SW 1271 (cell line): ENCODE measurements at places on chromosomes 3 and 15.
A peak's percentile ranks its signal among the peaks of the same experiment; 100 is the strongest.

- no peak for DNase-seq
These were observed 24.3 kb downstream of the H1-8 start for GRCh38 chr3:129567176-129567705.

DNA sequence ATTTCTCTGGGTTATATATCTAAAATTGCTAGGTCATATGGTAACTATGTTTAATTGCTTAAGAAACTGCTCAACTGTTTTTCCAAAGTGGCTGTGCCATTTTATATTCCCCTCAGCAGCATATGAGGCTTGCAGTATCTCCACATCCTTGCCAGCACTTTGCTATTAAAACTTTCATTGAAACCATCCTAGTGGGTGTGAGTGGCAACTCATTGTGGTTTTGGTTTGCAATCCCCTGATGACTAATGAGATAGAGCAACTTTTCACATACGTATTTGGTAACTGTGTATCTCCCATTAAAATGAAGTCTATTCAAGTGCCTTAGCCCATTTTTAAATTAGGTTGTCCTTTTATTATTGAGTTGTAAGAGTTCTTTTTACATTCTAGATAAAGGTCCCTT lies 17.3 kb downstream of the KPNA1 start:
- DNase-seq: peak; percentile 83

GRCh38 chr3:179971280-179971679 lies 65.5 kb downstream of the PEX5L start:
- no peak for DNase-seq

GRCh38 chr3:76293856-76294255 lies 508.5 kb upstream of the ZNF717 start:
- no peak for DNase-seq

GRCh38 chr3:4742359-4742758 lies 236.9 kb upstream of the BHLHE40 start:
- no peak for DNase-seq

GRCh38 chr15:81239190-81239589 lies 42.5 kb downstream of the IL16 start:
- no peak for DNase-seq

DNA sequence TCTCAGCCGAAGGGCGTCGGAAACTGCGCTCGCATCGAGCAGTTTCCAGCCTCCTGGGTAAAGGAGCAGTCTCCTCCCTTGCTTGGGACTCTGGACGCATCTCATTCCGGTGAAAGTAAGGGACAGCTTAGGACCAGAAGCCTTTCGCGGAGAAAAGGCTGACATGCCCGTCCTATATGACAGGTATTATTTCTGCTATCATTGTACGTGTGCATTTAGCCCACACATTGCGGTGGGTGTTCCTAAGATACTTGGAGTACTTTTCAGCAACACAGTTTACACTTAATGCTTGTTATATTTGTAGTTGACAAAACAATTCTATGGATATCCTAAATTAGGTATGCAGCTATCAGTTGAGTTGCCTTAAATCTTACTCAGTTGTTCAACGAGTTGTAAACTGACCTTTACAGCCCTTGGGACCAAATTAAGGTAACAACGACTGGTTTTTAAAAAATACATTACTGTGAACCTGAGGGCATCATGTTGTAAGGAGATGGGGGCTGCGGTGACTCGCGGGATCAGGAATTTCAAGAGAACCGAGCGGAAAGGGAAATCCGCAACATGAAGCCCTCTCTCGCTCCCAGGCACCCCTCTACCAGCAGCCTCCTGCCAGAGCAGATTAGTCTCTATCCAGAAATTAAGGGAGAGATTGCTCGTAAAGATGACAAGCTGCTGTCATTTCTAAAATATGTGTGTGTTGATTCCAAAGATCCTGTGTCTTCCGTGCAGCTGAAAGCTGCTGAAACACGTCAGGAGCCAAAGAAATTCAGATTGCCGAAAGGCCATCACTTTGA lies 632 bp upstream of the COPS2 start:
- no peak for DNase-seq

DNA sequence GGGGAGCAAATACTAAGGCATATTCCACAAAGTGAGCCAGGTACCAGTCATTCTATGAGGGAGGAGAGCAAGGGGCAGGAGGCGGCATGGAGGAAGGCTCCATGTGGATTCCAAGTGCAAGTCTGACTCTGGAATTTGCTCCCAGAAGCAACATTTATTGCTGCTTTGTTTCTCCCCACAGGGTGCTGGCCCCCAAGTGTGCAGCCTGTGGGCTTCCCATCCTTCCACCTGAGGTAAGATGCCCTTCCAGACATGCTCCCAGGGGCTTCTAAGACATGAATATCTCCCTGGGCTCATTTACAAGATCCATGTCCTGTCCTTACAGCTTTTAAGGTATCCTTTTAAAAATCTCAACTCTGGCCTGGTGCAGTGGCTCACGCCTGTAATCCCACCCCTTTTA lies 15.9 kb upstream of the SACM1L start:
- no peak for DNase-seq

DNA sequence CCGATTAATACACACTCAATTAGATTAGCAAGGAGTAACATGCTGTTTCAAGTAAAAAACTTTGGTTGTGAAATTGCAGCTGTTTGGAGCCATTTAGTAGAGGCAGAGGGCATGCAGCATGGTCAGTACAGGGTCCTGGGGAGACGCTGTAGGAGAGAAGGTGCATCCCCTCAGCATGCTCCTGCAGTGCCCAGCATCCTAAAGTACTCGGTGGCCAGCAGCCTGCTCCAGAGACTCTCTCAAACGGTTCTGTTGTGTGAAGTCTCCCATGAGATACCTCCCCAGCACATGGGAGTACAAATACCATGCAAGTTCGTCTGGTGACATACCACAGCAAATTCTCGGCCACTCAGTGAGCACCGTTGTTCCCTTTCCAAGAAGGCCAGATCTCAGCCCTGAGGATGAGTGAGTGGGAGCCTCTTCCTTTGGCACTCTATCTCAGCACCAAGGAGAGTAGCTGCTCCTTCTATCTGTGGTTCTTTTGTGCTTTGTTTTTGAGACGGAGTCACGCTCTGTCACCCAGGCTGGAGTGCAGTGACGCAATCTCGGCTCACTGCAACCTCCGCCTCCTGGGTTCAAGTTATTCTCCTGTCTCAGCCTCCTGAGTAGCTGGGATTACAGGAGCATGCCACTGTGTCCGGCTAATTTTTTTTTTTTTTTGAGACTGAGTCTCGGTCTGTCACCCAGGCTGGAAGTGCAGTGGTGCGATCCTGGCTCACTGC lies 72.7 kb downstream of the TJP1 start:
- DNase-seq: no peak

DNA sequence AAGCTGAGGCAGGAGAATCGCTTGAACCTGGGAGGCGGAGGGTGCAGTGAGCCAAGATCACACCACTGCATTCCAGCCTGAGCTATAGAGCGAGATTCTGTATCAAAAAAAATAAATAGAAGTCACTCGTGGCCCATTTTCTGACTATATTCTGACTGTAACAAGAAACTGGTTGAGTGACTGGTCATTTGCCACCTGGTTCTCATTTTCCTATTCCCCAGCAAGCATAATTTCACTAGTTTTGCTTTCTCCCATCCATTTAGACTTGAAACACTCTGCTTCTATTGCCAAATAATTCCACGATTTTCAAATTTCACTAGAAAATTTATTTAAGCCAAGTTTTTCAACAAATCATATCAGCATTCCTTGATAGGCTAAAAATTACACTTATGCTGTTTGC lies 40.7 kb downstream of the C3orf70 start:
- DNase-seq: no peak

- no peak for DNase-seq
These were observed 12.0 kb downstream of the SLCO3A1 start for GRCh38 chr15:91865486-91865885.

- peak; percentile 9 for DNase-seq
These were observed 71.9 kb upstream of the SLC6A11 start for GRCh38 chr3:10744098-10744465.

GRCh38 chr3:111764645-111765091 lies 94.4 kb upstream of the PHLDB2 start:
- peak; percentile 7 for DNase-seq

GRCh38 chr15:58185439-58185838 lies 47.3 kb downstream of the AQP9 start:
- no peak for DNase-seq

GRCh38 chr3:141789281-141789680 lies 26.1 kb downstream of the GRK7 start:
- DNase-seq: no peak

- no peak for DNase-seq
These were observed 504.3 kb upstream of the GBE1 start for GRCh38 chr3:82265747-82266146.

GRCh38 chr3:25648107-25648535 lies 16.6 kb downstream of the TOP2B start:
- peak; percentile 82 for DNase-seq

DNA sequence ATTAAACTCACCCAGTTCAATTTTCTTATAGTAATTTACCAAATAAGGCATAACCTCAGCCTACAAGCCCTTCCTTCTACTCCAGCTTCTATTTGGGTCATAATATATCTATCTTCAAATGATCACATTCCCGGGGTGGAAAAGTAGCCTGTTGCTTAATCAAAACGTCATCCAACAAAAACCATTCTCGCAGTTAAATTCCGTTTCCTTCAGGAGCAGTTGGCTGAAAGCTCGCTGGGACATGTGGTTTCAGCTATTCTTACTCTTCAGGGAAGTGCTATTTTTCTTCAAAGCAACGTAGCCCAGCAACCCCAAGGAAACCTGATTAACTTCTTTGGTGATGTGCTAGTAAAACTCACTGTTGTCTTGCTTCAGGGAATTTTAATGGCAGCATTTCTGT lies 59.6 kb downstream of the MAGI1 start:
- DNase-seq: no peak

DNA sequence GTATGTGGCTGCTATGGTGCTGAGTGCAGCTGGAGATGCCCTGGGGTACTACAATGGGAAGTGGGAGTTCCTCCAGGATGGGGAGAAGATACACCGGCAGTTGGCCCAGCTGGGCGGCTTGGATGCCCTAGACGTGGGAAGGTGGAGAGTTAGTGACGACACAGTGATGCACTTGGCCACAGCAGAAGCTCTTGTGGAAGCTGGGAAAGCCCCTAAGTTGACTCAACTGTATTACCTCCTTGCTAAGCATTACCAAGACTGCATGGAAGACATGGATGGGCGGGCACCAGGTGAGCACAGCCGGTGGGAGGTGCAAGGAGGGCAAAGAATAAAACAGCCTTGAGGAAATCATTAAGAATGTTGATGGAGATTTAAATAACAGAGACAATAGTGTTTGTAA lies 2.9 kb downstream of the ADPRH start:
- no peak for DNase-seq

GRCh38 chr3:143529018-143529478 lies 319.2 kb downstream of the SLC9A9 start:
- no peak for DNase-seq

- no peak for DNase-seq
These were observed 608.2 kb downstream of the NSUN3 start for GRCh38 chr3:94671078-94671477.

DNA sequence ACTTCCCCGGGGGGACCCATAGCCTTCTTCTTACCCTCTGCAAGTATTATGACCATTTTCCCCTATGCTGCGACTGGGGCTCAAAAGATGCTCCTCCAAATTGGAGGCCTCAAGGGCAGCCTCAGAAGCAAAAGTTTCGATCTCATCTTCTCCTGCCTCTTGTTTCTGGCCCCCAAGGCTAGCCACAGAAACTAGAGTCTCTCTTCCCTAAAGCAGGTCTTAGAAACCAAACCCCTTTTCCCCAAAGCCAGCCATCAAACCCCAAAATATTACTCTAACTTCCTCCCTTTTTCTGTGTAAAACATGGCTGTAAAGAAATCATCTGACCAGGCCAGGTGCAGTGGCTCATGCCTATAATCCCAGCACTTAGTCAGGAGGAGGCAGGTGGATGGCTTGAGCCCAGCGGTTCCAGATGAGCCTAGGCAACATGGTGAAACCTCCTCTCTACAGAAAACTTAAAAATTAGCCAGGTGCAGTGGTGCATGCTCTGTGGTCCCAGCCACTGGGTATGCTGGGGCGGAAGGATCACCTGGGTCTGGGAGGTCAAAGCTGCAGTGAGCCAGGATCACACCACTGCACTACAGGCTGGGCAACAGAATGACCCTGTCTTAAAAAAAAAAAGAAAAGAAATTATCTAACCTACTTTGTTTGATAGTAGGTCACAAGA lies 36.7 kb upstream of the MFGE8 start:
- DNase-seq: no peak

GRCh38 chr3:19940643-19941042 lies 6.3 kb upstream of the RAB5A start:
- DNase-seq: no peak

GRCh38 chr3:160154033-160154432 lies 71.2 kb upstream of the C3orf80 start:
- no peak for DNase-seq

GRCh38 chr3:64215103-64215502 lies 10.2 kb downstream of the PRICKLE2 start:
- DNase-seq: no peak

- no peak for DNase-seq
These were observed 51.0 kb upstream of the ATP1B3 start for GRCh38 chr3:141825216-141826011.

- no peak for DNase-seq
These were observed 35.7 kb upstream of the ZNF770 start for GRCh38 chr15:35023804-35024203.

DNA sequence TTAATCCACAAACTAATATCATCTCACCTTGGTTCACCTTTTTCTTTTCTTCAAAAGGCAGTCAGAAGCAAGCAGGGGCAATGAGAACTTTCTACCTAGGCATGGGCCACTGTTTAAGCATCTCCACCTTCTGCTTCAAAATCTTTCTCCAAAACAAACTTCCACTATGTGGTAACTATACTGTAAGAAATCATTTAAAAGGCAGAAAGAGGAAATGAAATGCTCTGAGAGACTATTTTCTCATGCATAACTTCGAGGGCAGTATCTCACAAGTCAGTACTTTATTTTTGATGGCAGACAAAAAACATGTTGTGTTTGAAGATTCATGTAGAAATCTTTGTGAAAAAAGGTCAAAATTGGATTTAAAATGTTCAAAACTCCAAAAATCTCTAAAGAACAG lies 419.7 kb downstream of the ZBTB20 start:
- DNase-seq: no peak

GRCh38 chr3:105399611-105400010 lies 32.9 kb downstream of the ALCAM start:
- DNase-seq: no peak
